Activated CD4-positive, CD25-positive, alpha-beta regulatory T cell treated with anti-CD3 and anti-CD28 coated beads, Interleukin-2, amount 50 U/mL, for 72 hours (primary cell): ENCODE measurements at places on chromosomes 2 and 18.

- no peak for DNase-seq
Observed at GRCh38 chr2:105784589-105784988, 39.9 kb downstream of the NCK2 start.

GRCh38 chr18:25661831-25662230 lies 309.9 kb upstream of the ZNF521 start:
- DNase-seq, result no peak

DNA sequence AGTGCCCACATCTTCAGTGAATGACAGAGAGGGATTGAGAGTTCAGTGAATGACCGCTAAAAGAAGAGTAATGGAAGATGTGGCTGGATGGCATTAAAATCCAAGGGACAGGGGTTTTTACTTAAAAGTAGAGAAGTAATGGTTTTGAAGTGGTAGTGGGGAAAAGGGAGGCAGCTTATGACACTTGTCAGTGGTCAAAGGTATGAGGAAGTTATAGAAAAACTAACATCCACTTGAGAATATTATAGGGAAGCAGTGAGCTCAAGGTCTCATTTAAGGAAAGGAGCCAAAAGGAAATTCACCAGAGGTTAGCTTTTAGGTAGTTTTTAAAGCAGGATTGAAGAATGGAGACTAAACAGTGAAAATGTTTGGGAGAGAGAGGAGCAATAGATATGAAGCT lies 24.3 kb downstream of the CDK15 start:
- no peak for DNase-seq

DNA sequence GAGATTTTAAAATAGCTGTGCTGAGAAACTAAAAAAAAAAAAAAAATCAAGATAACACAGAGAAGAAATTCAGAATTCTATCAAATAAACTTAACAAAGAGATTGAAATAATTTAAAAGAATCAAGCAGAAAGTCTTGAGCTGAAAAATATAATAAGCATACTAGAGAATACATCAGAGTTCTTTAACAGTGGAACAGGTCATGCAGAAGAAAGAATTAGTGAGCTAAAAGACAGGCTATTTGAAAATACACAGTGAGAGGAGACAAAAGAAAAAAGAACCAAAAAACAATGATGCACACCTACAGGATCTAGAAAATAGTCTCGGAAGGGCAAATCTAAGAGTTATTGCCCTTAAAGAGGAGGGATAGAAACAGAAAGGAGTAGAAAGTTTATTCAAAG lies 548.1 kb downstream of the ADCYAP1 start:
- no peak for DNase-seq

DNA sequence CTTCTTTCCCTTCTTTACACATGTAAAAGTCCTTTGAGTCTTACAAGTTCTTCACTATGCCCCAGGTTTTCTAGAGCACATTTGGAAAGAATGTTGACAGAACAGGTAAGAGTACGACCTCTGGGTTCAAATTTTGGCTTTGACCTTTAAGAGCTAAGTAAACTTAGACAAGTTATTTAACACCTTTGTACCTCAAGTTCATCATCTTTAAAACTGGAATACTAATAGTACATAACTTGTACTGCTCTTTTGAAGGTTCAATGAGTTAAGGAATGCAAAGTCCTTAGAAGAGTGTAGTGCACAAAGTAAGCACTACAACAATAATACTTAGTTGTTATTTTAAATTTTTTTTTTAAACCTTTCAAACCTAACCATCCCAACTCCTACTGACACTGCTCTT lies 156.6 kb downstream of the TMEFF2 start:
- no peak for DNase-seq

DNA sequence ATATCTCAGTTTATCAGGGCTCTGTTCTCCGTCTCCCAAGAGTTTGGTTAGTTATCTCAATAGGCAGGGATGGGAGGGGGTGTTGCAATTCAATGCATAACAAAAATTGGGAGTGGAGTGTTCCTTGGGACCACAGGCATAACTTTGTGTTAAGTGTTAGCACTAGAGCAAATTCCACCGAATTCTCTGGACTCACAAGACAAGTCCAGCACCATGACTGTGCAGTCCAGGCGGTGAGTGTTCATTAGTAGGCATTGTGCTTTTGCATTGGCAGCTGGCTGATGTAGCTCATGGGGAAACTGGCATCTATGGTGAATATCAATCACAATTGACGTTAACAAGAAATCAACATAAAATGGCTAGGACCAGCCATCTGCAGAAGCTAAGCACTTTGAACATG lies 79.0 kb upstream of the CABLES1 start:
- DNase-seq, result no peak

GRCh38 chr2:127000937-127001336 lies 102.2 kb downstream of the TEX51 start:
- no peak for DNase-seq

DNA sequence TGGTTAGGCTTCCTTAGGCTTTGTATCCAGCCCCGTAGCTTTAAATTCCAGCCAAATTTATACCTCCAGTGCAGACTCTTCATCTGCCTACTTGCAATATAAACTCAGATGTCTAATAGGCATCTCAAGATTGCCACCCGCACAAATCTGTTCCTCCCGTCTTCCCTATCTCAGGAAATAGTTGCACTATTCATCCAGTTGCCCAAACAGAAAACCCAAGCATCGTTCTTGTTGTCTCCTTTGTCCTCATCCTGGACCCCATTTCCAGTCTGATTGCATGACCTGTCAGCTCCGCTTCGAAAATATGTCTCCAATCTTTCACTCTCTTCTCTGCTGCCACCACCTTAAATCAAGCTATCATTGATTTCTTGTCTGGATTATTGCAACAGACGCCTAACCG lies 2.3 kb downstream of the FKBP1B start:
- no peak for DNase-seq

DNA sequence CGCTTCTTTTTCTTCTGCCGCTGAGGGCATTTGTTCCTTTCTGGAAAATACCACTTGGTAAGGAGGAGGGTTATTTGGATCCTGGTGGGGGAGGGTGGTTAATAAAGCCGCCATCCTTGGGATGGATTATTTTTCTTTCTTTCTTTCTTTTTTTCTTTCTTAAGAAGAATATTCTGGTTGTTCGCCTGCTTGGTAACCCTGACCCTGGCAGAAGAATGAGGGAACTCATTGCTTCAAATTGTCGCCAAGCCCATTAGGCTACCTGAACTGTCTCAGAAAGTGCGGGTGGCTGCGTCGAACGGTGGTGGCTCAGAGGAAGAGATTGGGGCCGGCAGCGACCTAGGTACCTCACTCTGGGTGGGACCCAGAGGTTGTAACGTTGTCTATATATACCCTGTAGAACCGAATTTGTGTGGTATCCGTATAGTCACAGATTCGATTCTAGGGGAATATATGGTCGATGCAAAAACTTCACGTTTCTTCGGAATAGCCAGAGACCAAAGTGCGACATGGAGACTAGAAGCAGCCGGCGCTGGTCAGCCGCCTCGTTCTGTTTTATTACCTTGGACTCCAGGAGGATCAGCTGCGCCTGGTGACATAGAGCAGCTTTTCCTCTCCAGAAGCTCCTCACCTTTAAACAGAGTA lies 1.3 kb upstream of the HOXD4 start:
- no peak for DNase-seq

GRCh38 chr2:40339026-40339425 lies 112.9 kb downstream of the SLC8A1 start:
- DNase-seq, result no peak

DNA sequence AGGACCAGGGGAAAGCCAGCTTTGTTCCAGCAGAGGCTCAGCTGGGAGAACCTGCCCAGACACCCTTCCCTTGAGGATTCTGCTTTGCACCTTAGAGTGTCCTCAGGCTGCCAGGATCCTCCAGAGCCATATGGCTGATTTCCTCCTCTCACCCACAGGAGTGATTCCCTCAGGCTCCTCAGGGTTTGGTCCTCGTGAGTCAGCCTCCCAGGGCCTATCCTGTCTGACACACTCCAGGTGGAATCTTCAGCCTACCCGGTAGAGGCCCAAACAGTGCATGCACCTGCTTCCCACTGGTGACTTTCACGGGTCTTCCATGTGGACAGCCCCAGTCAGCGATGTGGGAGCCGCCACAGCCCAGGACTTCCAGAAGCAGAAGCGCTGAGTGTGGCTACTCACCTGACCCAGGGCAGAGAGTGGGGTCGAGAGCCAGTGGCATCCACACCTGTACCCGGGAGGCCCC lies 73.3 kb downstream of the TFCP2L1 start:
- DNase-seq, result no peak

DNA sequence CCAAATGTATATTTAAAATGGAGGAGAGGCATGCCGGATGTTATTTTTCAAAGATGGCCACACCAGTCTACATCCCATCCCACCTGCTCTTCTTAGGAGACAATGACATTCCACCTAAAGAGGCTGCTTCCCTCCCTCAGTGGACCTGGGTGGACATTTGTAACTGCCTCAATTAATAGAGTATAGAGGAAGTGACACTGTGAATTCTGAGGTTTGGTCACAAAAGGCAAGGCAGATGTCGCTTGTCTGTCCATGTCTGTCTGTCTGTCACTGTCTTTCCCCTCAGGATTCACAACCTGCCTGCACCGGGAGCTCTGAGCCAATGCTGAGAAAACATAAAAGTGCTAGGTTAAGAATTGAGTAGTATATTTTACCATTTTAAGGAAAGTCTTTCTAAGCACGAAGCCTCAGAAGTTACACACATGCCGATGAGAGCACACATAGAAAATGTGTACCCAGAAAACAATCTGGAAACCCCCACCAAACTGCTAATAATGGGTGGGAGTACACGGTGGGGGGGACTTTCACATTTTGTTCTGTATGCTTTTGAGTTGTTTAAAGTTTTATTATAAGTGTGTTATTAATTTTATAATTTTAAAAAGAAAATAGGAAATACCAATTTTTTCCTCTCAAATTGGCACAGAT lies 21.0 kb downstream of the MIB1 start:
- DNase-seq, result no peak

DNA sequence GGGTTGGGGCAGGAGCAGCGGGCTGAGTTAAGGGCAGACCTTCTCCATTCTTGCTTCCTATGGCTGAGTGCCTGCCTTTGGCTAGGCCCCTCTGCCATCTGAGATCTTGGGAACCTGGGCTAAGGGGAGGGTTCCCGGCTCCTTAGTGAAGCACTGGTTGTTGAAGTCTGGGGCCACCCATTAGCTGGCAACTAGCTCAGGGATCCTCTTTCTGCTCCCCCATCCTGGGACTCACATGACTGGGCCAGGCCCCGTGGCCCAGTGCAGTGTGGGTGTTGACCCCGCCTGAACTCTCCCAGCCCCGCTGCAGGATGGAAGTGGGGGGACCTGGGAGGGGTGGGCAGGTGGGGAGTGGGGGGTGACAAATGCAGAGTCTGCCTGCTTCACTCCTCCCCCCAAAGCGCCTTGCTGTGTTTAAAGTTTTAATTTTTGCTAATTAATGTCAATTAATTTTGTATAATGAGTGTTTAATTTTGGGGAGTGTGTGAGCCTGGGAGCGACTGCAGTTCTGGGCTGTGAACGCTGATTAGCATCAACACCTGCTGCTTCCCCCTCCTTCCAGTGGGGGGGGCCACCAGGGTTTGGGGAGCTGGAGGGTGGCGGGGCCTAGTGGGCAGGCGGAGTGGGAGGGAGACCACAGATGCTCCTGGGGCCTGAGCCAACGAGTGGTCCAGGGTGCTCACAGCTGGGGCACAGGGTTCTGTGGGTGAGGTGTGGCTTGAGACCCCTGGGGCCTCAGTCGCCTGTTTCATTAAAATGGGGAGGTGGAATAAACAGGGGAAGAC lies 55.2 kb downstream of the EMX1 start:
- no peak for DNase-seq

GRCh38 chr2:235747001-235747785 lies 253.3 kb downstream of the AGAP1 start:
- no peak for DNase-seq
